ENCODE measurements at places on chromosomes 13 and 19.

- no peak for DNase-seq
These were observed 726 bp upstream of the UFM1 start for GRCh38 chr13:38348861-38349389.

GRCh38 chr13:34340534-34340933 is 522.6 kb downstream of the RFC3 start:
- no peak for DNase-seq

- DNase-seq: no peak
These were observed 24.2 kb downstream of the FXYD5 start for GRCh38 chr19:35178701-35179100.

- no peak for DNase-seq
These were observed 99.3 kb downstream of the FGF14 start for GRCh38 chr13:102302534-102302933.

- no peak for DNase-seq
These were observed 3.5 kb downstream of the KEAP1 start for GRCh38 chr19:10499550-10500246.

DNA sequence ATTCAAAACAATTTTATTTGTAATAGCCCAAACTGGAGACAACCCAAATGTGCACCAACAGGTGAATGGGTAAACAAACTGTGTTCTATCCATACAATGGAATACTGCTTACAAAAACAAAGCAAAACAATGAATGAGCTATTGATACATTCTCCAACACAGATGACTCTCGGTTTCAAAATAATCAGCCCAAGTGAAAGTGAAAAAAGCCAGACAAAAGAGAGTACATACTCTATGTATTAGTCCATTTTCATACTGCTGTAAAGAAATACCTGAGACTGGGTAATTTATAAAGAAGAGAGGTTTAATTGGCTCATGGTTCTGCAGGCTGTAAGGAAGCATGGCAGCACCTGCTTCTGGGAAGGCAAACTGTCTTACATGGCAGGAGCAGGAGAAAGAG is 65.2 kb upstream of the LRCH1 start:
- DNase-seq: no peak

GRCh38 chr13:100339411-100339940 is 249.1 kb downstream of the GGACT start:
- no peak for DNase-seq

GRCh38 chr13:40963927-40964326 is 55.2 kb downstream of the ELF1 start:
- no peak for DNase-seq
